EH (cell line): ENCODE measurements at places on chromosomes 4 and X.
A peak's percentile ranks its signal among the peaks of the same experiment; 100 is the strongest.

DNA sequence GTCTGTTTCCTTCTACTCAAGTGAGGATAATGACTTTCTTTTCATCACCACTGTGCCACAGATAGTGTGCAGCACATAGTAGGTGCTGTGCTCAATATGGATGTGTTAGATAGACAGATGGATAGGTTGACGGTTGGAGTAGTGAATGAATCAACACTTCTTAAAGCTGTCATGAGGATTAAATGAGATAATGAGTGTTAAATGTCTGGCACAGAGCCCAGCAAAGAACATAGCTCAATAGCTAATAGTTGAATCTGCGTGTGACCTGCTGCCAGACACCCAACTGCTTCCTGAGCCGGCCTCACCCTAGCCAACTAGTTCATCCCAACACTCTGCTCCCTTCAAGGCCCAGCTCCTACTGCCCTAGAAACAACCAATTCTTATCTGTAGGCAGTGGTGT lies 67.7 kb upstream of the PJA1 start:
- no peak for DNase-seq

DNA sequence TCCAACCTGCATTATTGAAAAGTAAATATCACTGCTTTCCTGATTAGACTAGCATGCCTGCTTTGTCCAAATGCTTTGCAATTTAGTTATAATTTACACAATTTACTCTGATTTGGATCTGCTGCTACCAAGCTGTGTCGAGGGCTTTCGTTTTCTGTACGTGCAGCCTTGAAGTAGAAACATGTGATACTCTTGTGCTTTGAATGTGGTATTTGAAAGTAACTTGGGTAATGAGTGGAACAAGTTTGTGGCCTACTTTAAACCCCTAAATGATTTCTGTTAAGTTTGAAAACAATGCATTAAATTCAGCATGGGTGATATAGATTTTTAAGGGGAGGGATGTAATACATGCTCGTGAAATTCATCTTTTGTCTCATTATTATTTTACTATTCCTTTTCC lies 240.7 kb downstream of the IQCM start:
- no peak for DNase-seq

GRCh38 chrX:30525732-30526131 lies 51.8 kb downstream of the TASL start:
- peak; percentile 10 for DNase-seq

GRCh38 chr4:182292612-182293011 lies 49.4 kb downstream of the TENM3 start:
- DNase-seq: no peak

- peak; percentile 90 for DNase-seq
These were observed 132.4 kb downstream of the ENOX2 start for GRCh38 chrX:130770615-130771014.

DNA sequence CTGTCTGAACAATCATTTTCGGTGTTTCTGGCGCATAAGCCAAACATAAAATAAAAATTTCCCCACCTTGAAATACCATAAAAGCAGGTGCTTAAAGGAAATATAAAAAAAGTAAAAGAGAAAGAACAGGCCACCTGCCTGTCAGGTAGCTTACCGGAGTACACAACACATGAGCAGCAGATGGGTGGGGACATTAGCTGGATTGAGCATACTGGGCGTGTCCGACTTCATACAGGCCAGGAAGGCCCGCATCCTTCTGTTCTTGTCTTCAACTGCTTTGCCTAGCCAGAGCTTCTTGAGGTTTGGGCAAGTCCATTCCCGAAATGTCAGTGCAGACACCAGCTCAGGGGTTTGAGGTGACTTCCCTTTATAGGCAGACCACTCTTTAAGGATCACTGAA lies 66.7 kb downstream of the FAM120C start:
- no peak for DNase-seq

DNA sequence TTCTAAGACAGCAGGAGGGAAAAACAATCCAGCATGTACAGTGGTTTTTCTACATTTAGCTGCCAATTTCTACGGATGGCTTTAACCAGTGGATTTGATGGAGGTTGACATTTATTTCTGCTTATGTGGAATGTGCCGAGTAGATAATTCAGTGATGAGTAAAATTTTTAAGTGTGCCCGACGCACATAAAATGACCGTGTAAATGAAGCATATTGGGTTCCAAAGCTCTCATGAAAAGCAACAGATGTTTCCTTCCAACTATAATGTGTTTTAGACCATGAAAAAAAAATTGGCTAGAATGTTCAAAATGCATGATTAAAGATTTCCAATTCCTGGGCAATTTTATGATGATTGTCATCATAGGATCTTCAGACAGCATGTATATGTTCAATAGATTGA lies 14.1 kb downstream of the INPP4B start:
- peak; percentile 43 for DNase-seq

GRCh38 chr4:147094238-147094637 lies 148.6 kb upstream of the TTC29 start:
- no peak for DNase-seq

- DNase-seq: no peak
These were observed 96.2 kb upstream of the IL1RAPL2 start for GRCh38 chrX:104469771-104470170.

DNA sequence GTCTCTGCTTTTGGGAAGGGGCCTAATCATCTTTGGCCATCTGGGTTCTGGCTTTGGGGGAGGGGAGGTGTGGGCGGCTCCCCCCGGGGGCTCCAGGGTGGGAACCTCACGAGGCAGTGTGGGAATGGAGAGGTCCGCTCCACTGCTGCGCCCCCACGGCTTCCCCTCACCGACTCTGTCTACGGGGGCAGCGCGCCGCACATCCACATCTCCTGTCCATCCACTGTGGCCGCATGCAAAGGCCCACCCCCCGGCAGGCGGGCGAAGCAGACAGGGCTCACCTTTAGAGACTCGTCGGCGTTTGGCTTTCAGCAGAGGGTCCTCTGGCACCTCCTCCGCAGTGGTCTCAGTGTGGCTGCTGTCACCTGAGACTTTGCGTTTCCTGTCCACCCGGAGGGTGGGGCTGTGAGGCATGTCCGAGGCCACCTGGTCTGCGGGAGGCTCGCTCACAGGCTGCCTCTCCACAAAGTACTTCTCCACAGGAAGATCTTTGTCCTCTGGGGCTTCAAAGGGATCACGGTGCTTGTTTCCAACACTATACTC lies 33.6 kb downstream of the BCOR start:
- DNase-seq: no peak

GRCh38 chrX:12141511-12141910 lies 3.2 kb downstream of the FRMPD4 start:
- no peak for DNase-seq

- no peak for DNase-seq
These were observed 198.3 kb downstream of the ARAP2 start for GRCh38 chr4:36046026-36046425.

DNA sequence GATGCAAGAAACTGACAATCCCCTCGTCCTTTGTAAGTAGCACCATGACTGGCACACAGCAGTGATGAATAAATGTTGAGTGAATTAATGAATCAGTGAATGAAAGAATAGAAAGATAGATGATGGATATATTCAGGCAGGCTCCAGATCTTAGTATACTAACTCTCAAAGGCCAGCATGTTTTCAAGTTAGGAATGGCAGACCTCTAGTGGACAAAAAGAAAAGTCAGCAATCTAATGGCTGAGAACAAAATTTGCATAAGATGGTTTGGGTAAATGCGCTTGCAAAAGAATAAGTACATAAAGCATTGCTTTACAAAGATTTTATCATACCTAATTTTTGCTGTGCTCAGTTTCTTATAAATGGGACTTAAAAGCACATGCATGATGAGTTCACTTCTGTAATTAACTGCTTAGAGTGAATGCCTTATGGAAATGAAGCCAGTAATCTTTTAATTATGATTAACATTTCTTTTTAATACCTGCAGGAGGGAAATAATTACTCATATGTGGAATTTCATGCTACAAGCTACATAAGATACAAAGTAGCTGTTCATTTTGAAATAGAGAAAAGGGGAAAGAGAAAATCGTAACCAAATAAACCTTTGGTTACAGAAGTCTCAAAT lies 126.9 kb upstream of the GPRIN3 start:
- DNase-seq: peak; percentile 27

DNA sequence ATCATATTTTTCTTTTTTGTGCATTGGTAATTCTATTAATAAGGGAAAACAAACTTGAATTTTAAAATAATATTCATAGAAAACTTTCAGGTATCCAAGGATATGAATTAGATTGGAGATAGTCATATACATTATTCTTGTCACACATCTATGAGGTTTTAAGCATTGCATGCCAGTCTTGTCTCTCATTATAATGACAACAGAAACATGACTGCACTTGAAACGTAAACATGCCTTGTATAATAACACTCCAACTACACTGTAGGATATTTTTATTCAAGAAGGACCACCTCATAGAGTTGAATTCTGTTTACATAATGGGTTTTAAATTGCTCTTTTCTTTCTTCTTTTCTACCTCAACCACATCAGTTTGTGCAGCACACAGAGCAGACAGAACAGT lies 104.5 kb downstream of the DCAF8L2 start:
- no peak for DNase-seq

DNA sequence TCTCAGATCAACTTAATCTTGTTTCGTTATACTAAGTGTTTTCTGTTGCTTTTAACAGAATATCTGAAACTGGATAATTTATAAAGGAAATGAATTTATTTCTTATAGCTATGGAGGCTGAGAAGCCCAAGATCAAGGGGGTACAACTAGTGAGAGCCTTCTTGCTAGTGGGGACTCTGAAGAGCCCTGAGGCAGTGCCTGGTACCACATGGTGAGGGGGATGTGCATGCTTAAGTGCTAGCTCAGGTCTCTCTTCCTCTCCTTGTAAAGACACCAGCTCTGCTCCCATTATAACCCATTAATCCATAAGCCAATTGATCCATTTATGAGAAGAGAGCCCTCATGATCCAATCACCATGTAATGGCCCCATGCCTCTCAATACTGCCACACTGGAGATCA lies 17.9 kb downstream of the COX18 start:
- no peak for DNase-seq

DNA sequence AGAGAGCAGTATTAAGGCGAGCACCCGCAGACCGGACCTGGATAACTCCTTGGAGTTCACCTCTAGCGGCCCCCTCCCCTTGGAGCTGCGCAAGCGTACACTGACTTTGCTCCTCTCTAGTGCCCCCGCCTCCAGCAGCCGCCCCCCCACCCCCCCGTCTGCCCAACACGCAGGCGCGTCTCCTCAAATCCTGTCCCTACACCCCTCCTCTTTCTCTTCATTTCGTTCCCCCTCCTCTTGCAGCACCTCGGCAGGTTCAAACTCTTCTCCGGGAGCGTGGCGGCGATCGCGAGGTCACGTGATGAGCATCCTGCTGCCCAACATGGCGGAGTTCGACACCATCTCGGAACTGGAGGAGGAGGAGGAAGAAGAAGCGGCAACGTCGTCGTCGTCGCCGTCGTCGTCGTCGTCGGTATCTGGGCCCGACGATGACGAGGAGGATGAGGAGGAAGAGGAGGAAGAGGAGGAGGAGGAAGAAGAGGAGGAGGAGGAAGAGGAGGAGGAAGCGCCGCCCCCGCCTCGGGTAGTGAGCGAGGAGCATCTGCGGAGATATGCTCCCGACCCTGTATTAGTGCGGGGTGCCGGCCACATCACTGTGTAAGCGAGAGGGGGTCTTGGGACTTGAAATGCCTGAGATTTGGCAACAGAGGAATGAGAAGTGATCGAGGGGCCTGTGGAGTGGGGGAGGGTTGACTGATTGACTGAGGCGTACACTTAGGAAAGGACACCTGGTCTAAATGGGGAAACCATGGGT lies at the start of gene CHIC1:
Gene CHIC1 (plus strand): TSS at position 214 of the 754 bp plus-strand sequence. CDS start 88 bp downstream, at position 302.
- peak; percentile 68 for DNase-seq

- no peak for DNase-seq
These were observed 82.4 kb downstream of the DLG3 start for GRCh38 chrX:70527053-70527452.

GRCh38 chr4:3762753-3763549 lies 3.2 kb upstream of the ADRA2C start:
- no peak for DNase-seq

DNA sequence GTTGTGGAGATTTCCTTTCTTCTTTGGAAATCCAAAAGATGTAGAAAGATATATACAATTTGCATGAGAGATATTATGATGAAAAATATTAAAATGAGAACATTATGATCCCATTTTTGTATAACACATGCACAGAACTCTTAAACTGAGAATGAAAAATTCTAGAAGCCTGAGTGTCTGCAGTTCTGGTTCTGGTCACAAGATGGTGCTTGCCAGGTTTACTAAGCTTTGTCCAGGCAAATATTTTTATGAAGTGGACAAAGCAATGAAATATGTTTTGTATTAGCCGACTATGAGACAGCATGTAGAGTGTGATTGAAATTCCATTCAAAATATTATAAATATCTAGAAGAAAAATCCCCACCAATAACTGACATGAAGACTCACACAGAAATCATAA lies 2.2 kb downstream of the PWWP3B start:
- no peak for DNase-seq

DNA sequence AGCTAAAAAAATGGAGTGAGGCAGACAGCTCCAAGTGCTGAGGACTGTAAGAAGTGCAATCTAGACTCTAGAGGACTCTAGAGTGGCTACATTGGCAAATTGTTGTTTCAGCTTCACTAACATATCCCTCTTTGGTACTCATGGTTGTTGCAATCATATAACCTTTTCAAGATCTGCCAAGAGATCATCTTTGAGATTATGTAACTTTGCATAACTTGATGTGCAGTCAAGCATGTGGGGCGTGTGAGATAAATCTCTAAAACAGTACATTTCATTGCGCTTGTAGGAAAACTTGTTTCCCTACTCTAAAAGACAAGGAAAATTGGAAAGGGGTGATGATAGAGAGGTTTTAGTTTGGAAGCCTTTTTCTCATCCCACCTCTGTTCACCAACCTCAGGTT lies 11.2 kb upstream of the BRS3 start:
- DNase-seq: no peak

DNA sequence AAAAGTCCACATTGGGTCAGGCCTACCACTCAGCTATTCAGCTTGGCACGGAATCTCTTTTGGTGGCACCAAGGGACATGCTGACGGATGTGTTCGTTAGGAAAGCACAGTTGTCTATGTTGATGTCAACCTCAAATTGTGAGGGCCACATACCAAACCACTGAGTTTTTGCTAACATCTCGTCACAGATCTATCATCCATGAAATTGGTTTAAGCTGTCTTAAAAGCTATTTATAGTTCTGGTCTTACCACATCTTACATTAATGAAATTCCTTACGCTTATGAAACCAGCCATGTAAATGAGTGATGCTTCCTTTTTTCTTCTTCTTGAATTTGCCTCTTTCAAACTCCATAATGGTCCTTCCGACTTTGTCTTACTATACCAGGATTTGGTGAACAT lies 101.5 kb downstream of the MGST2 start:
- peak; percentile 81 for DNase-seq

GRCh38 chrX:47611489-47611888 lies 8.2 kb downstream of the SYN1 start:
- no peak for DNase-seq

GRCh38 chrX:110245011-110245410 lies 72.9 kb downstream of the AMMECR1 start:
- no peak for DNase-seq

DNA sequence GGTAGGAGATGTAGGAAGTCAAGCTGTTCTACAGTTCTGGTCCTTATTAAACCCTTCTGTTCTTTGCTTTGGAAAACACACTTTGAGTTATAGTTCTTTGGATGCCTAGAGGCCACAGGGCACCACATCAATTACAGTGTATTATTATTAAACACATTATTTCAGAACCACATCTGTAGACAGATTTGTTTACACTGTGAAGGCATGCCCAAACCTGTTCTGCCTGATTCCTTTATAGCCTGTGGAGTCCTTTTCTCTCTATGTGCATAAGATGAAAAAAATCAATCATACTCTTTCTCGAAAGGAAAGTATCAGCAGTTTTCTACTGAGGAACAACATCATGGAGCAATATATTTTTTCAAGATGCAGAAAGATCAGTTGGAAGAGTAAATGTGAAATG lies 371.3 kb upstream of the INTU start:
- no peak for DNase-seq
